ENCODE measurements at places on chromosomes 5 and 9. TPM values are rescaled to one million over a fixed set of nuclear protein-coding genes. Genes with fewer than 3 reads are reported as not detected.

The C1QTNF2 gene
- total RNA-seq = 0.42 TPM

The LCP2 gene
- not detected for total RNA-seq

The IFNA21 gene
- not detected for total RNA-seq

The FSD1L gene
- total RNA-seq = 16.9 TPM

The GLIPR2 gene
- total RNA-seq = 21.5 TPM

GRCh38 chr5:83498585-83498984, 27.0 kb downstream of the VCAN start:
- no peak for DNase-seq

- no peak for DNase-seq
Observed at GRCh38 chr5:173771121-173771724, 116.9 kb upstream of the CPEB4 start.

GRCh38 chr5:154168395-154168794, 22.1 kb upstream of the GALNT10 start:
- no peak for DNase-seq

DNA sequence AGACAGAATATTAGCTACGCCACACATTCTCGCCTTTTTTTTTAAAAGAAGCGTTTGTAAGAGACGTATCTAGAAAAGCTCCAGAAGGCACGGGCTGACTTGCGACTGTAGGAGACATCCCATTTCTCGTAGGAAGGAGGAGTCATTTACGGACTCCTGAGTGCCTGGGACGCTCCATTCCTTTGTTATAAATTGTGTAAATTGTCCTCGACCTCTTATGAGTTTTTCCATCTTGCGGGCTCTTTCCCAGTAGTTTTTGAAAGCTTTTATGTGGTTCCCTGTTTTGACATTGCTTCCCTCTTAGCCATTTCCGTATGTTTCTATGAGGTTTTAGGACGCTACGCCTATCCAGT, 1.0 kb downstream of the RABL6 start:
- no peak for DNase-seq

DNA sequence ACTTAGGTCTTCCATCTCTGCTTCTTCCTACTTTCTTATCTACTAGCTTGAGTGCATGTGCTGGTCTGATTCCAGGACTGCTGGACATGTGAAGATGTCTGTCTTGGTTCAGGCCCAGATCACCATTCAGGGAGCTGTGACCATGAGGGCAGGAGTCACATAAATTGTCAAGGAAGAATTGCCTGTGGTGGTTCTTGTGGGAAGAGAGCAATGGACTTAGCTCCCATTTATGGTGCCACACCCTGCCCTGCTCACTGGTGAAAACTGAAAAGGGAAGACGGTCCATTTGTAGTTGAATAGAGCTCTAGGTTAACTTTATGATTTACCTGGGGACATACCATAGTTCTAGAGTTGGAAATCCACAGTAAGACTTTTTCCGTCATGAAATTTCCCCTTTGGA, 244.3 kb upstream of the ZNF608 start:
- DNase-seq = no peak

DNA sequence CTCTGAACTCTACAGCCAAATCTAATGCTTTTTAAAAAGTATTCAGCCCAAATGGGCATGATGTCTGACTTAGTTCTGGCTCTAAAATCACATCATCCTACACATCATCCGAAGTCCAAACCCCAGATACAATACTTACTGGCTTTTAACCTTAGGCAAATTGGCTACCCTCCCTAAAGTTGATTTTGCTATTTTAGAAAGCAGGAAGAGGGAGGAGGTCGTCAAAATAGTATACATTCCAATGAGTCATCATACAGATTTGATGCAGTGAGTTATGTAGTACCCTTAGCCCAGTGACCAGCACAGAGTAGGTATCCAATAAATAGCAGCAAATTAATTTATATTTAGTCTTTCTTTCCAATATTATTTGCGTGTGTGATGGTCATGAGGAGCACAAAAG, 582.0 kb upstream of the TUSC1 start:
- no peak for DNase-seq
